ENCODE measurements at places on chromosomes 1 and 21. TPM values are rescaled to one million over a fixed set of nuclear protein-coding genes. Genes with fewer than 3 reads are reported as not detected.

The HSPG2 gene
- total RNA-seq: 166 TPM

The UMODL1 gene
- total RNA-seq: not detected

The OR6N1 gene
- not detected for total RNA-seq

The PAQR6 gene
- total RNA-seq: 0.43 TPM

The FMO5 gene
- total RNA-seq: 1.3 TPM

The LYPD8 gene
- under 0.01 TPM for total RNA-seq

The FCRL1 gene
- not detected for total RNA-seq

The FBXO2 gene
- total RNA-seq: 4.3 TPM

The SLAMF9 gene
- total RNA-seq: not detected

The DHDDS gene
- total RNA-seq: 69.1 TPM

The S100B gene
- total RNA-seq: not detected

The VSIG8 gene
- total RNA-seq: not detected

The PSMA5 gene
- total RNA-seq: 119 TPM

The ACTA1 gene
- total RNA-seq: not detected

The SPRR2B gene
- not detected for total RNA-seq

The KCNJ9 gene
- total RNA-seq: not detected

The ESRRG gene
- under 0.01 TPM for total RNA-seq

The OR2T35 gene
- not detected for total RNA-seq

The BARHL2 gene
- total RNA-seq: not detected

The CRYAA gene
- total RNA-seq: not detected
